ENCODE measurements at places on chromosomes 3 and 15.

DNA sequence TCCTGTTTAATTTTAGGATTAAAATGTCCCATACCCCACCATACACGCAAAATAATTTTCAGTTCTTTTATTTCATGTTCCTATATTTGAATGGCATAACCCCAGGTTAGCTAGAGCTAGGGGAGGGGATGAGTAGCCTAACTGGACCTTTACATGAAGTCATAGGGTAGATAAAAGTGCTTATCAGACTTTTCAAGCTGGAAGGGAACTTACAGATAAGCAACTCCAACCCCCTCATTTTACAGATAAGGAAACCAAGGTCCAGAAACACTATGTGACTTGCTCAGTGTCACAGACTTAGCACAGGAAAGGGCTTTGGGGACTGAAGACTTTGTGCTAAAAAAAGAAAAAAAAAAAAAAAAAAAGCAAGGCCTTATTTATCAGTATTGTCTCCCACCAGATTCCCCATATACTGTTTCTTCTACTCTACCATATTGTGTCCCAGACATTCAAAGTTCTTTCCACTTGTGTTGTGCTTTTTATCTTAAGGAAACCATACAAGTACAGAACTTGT lies 10.6 kb upstream of the TNIK start:
- DNase-seq = no peak

DNA sequence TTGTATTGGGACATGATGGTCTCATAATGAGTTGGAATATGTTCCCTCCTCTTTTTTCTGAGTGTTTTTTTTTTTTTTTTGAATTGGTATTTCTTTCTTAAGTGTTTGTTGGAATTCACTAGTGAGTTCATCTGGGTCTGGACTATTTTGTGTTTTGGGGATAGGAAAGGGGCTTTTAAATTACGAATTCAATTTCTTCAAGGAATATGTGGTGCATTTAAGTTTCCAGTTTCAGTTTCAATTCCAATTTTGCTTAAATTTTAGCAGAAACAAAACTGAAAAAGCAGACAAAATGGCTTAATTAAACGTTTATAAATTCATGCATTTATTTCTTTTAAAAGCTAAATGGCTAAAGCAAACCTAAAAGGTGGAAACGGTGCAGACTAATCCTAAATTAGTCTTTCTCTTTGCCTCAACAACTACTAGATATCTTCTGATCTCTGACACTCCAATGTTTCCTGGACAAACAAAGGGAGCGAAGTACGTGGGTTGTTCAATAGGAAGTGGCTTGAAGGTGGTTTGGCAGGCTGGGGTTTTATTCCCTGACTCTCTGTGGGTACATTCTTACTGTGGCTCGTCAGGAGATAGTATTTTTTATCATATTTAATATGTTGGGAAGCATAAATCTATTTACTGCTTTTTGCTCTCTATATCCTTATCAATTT lies 50.0 kb upstream of the CORO2B start:
- DNase-seq = no peak

DNA sequence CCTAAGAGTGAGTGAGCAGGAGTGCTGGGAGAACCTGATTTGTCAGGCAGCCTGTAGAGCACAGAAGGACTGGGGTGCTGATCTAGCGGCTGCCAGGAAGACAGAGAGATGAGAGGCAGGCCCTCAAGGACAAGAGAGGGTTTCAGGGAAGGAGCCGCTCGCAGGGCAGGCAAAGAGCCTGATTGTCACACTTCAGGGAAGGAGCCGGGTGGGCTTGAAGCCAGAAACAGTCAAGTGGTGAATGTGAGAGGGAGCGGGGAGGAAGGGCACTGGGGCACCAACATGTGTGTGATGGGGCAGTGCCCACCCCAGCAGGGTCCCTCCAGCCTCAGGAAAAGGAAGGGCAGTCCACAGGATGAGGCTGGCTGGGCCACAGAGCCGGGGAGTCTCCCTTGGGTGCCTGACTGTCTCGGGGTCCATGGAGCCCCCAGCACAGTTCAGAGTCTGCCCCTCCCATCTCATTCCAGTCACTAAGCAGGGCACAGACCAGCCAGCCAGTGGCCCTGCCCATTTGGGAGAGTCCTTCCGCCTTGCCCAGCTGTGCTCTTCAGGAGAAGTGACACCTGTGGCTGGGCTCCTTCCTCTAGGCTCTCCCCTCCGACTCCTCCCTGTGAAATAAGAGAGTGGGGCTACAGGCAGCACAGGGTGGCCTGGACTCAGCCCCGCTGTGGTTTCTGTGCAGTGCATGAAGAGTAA lies 148.6 kb downstream of the RAB11A start:
- DNase-seq = no peak

- no peak for DNase-seq
These were observed 240.5 kb upstream of the CFAP20DC start for GRCh38 chr3:59290358-59290757.

DNA sequence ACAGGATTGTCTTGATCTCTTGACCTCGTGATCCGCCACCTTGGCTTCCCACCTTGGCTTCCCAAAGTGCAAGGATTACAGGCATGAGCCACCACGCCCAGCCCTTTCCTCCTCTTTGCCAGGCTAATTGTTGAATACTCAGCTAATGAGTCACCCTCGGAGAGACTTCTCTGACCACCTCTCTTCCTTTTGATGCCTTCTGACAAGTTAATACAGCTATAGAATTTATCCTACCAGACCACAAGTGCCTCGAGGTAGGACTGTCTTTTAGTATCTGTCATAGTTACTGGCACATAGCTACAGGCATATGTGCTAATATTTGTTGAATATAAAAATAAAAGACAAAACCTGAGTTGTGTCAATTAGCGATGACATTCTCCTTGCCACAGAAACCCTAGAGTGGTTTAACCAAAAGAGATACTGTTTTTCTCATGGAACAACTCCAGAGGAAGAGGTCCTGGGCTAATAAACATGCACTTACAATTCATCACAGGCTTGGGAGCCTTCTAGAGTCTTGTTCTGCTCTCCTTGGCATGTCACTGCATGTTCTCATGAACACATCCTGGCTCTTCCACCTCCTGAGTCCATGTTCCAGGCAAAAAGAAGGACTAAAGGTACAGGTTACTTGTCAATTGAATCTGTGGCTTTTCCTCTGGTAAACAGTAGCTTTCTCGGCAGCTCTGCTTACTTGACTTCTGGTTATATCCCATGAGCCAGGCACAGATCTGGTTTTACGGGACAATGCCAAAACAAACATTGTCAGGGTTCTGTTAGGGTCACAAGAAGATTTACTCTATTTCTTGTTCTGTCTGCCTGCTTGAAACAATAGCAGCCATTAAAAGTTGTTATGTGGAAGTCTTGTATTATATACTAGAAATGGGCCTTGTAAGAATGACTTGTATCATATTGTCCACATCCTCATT lies 332.3 kb downstream of the THSD4 start:
- DNase-seq = no peak

Data from caudate nucleus (tissue), 63 donors.